ENCODE measurements at places on chromosomes 6 and 20.

- no peak for DNase-seq
Observed at GRCh38 chr6:125924169-125924568, 32.4 kb upstream of the HINT3 start.

GRCh38 chr6:136723780-136724179 lies 68.5 kb downstream of the MAP3K5 start:
- DNase-seq, result no peak

- DNase-seq, result peak; percentile 56
Observed at GRCh38 chr6:125236536-125237327, 65.0 kb downstream of the HDDC2 start.

GRCh38 chr20:46849269-46849668 lies 45.4 kb upstream of the EYA2 start:
- DNase-seq, result no peak

GRCh38 chr6:37306624-37307222 lies 47.1 kb upstream of the RNF8 start:
- no peak for DNase-seq

- DNase-seq, result no peak
Observed at GRCh38 chr6:160959726-160960435, 31.7 kb upstream of the MAP3K4 start.

DNA sequence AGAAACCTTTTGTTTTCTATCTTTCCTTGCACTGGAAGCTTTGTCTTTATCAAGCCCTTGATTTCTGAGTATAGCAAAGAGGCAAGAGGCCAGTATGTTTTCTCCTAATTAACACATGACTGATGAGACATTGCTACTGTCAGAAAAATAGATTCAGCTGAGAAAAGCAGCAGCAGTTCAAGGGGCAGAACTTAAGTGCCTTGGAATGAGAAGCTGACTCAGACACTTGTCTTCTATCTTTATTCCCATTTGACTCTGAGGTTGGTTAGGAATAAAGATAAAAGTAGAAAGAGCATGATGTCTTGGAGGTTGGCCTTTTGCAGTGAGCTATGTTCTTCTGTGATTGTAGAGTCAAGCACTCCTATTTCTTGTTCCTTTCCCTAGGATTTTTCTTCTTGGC lies 79.1 kb upstream of the MAN1A1 start:
- DNase-seq, result no peak

GRCh38 chr20:59158673-59159072 lies 4.9 kb upstream of the ZNF831 start:
- DNase-seq, result no peak

- DNase-seq, result no peak
Observed at GRCh38 chr20:13341737-13342393, 120.8 kb downstream of the ISM1 start.

- DNase-seq, result no peak
Observed at GRCh38 chr20:12014276-12014675, 96.6 kb downstream of the BTBD3 start.

GRCh38 chr6:7684843-7685242 lies 41.1 kb upstream of the BMP6 start:
- no peak for DNase-seq

DNA sequence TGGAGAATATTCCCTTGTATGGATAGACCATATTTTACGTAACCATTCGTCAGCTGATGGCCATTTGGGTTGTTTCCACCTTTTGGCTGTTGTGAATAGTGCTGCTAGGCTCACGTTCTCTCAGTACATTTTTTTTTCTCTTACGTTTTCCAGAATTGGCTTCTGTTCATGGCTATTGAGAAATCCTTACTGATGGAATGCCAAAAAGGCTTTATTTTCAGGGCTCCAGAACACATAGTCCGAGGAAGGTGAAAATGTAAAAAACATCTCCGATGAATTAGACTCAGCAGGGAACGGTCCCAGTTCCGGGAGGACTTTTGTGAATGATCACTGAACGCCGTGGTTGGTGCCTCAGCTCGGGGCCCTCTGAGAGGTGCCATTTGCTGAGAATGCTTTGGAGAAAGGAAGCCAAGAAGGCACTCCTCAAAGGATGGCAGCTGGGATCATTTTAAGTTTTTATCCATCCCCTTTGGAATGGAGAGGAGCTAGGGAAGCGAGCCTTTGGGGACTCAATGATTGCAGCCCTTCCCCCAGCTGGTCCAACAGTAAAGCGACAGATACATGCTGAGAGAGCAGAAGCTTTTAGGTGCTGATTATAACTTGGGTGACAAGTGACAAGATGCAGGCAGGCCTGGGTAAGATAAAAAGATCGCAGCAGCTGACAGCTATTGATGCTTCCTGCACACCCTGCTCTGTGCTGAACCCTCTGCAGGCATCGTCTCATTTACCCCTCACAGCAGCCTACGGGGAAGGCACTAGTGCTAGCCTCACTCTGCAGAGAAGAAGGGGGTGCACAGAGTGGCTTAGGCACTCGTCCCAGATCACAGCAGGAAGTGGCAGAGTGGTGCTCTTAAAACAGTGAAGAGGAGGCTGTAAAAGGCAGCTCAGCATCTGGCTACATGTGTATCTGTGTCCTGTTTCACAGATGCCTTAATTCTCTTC lies 133.4 kb upstream of the KCNG1 start:
- peak; percentile 58 for DNase-seq

- DNase-seq, result no peak
Observed at GRCh38 chr6:31530659-31531058, 1.9 kb downstream of the MCCD1 start.

- DNase-seq, result peak; percentile 95
Observed at GRCh38 chr6:36885461-36886401, at the start of gene C6orf89. C6orf89 (plus strand) TSS chr6:36885952; CDS start chr6:36899445, 13,493 bp downstream.

DNA sequence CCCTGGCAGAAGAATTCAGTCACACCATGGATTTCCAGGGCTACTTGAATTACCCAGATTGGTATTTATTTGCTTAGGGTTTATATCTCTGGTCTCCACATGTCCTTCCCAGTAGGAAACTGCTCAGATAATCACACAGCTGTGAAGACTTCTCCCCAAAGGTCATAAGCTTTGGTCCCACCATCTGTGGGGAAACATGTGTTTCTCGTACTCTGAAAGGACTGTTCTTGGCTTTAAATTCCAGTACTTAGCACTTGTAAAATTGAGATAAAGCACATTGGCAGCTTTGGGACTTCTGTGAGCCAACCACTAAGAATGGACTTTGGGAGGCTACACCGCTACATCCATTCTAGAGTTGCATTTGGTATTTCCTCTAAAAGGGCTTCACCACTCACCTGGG lies 205.3 kb upstream of the FOXA2 start:
- no peak for DNase-seq

GRCh38 chr6:29850011-29850553 lies 22.5 kb downstream of the HLA-G start:
- peak; percentile 24 for DNase-seq

DNA sequence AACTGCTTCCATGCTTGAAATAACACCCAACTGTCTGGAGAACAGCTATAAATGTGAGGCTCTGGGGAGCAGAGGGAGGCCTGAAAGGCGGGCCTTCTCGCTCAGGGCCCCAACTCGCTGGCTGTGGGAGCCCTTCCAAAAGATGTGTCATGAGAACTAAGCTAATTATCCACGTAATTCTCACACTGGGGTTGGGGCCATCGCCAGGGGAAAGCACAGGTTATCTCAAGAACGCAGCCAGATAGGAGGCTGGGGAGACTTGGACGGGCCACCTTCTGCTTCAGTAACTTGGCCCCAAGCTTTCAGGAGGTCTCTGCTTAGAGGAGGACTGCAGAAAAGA lies 1.6 kb downstream of the PXDC1 start:
- DNase-seq, result peak; percentile 78

- no peak for DNase-seq
Observed at GRCh38 chr6:82273295-82273694, 25.8 kb upstream of the IBTK start.

- DNase-seq, result no peak
Observed at GRCh38 chr6:51655517-51655916, 431.9 kb downstream of the PKHD1 start.

- DNase-seq, result no peak
Observed at GRCh38 chr6:150831577-150831976, 33.9 kb upstream of the MTHFD1L start.

DNA sequence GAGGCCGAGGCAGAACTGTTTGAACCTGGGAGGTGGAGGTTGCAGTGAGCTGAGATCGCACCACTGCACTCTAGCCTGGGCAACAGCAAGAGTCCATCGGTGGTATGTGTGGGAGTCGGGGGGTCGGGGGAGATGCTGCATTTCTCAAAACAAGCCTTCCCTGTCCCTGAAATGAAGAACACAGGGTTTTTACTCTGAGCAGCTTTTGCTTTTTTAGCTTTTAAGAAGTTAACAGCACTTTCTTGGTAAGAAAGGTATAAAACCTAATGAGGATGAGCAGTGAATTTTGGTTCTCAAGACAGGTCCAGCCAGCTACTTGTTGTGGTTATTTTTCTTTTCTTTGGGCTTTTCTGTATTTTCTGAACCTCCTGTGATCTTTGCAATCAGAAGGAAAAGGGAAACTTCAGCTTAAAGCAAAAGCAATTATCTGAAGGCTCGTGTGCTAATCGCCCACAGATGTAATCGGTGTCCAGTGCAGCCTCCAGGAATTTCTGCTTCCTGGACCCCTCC lies 3.7 kb downstream of the RPL10A start:
- DNase-seq, result no peak

- no peak for DNase-seq
Observed at GRCh38 chr6:143402721-143403336, 47.7 kb downstream of the ADAT2 start.

DNA sequence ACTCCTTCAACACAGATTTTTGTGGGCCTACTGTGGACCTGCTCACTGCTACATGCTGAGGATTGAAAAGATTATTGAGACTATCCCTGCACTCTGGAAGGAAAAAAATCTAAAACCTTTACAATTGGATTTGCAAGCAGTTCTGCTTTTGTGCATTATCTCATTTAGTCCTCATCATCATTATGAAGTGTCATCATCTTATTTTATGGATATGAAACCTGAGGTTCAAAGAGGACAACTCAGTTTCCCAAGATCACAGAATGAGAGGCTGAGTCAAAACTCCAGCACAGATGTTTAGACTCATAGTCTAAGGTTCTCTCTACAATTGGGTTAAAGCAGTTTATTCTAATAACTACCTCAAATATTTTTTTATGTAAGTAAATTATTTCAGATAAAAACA lies 160.2 kb upstream of the MARCKS start:
- no peak for DNase-seq

GRCh38 chr6:3986241-3986640 lies 92.7 kb downstream of the FAM217A start:
- no peak for DNase-seq

- DNase-seq, result no peak
Observed at GRCh38 chr6:164135511-164136132, 721.1 kb downstream of the QKI start.

DNA sequence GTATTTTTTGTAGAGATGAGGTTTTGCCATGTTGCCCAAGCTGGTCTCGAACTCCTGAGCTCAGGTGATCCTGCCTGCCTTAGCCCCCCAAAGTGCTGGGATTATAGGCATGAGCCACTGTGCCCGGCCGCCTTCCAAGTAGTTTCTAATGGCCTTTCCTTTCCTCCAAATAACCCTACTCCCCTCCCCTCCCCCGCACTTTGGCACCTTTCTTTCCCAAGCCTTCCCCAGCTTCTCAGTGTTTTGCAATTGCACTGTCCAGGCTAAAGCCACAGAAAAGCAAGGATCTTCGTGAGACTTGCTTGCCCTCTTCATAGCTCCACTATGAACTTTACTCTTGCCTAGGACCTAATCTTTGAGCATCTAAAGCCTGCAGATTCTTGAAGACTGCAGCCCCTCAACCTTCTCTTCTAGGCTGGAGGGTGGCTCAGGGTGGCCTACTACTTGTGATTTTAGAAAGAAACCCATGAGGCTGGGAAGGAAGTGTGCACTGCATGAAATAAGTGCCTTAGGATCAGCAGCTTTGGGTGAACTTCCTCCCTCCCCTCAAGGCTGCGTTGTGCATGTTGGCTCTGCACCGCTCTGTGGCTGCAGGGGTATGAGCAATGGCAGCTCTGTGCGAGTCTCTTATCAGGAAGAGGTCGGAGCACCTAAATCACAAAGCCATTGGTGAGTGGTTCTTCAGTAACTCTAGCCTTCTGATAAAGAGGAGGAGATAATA lies 152.4 kb upstream of the SNX9 start:
- DNase-seq, result peak; percentile 31

DNA sequence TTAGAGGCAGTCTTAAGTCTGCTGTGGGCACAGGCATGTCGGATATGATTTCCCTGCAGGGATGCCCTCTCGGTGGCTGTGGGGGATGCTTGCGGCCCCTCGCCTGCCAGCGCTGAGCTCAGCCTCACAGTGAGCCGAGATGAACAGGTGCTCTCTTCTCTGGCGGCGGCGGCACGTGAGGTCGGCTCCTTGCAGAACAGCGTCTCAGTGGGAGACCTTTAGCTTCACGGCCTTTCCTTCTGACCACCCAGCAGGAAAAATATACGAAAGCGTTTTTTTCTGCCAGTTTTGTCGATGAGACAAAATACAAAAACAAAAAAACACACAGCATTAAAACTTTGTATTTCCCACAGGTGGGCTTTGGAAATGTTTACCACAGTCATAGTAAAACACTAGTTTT lies 23.6 kb downstream of the FOXA2 start:
- DNase-seq, result no peak

- no peak for DNase-seq
Observed at GRCh38 chr6:380234-381218, 11.0 kb upstream of the IRF4 start.

DNA sequence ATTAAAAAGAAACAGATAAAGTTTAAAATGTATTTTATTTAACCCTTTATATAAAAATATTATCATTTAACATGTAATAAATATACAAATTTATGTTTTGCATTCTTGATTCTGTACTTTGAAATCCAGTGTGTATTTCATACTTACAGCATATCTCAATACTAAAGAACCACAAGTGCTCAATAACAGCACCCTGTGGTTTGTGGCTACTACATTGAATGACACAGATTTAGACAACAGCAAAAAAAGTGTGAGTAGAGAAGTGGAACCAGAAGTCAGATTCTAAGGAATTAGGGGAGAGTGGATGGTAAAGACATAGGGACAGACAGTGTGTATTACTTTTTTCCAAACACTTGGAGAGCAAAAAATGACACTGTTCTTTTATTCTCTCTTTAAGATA lies 524.5 kb downstream of the BMP2 start:
- DNase-seq, result no peak

DNA sequence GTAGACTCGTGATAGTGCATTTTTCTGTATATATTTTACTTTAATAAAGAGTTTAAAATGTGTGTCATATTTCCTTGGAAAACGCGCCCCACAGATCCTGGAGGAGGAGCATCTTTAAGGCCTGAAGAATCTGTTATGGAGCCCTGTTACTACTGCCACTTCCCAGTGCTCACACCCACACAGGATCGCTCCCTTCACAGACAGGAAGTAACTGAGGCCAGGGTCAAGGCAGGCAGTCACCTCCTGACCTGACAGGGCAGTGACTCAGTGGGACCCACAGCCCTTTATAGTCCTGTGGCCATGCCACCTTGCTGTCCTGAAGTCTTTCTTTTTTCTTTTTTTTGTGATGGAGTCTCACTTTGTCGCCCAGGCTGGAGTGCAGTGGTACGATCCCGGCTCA lies 9.0 kb downstream of the RRBP1 start:
- DNase-seq, result no peak

DNA sequence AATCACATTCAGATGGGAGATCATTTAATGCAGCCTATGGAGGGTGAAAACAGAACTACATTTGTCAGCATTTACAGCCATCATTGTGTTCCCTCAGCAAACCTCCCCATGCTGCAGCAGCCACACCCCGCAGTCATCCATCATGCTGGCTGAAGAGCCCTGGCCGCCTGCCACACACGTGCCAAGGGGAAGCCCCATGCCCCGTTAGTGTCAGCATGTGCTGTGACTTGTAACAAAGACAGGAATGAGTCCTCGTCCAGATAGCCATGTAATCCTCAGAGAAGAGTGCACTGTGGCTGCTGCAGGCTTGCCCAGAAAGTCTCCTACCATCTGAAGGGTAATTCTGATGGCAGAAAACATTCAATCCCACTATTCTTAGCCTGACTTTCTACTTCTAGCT lies 1097.8 kb downstream of the KIF16B start:
- DNase-seq, result peak; percentile 5

Data from GM03348 (cell line).